ENCODE measurements at places on chromosomes 7 and 10.
A peak's percentile ranks its signal among the peaks of the same experiment; 100 is the strongest.

- DNase-seq, result no peak
Observed at GRCh38 chr10:30028738-30029030, 30.7 kb downstream of the JCAD start.

DNA sequence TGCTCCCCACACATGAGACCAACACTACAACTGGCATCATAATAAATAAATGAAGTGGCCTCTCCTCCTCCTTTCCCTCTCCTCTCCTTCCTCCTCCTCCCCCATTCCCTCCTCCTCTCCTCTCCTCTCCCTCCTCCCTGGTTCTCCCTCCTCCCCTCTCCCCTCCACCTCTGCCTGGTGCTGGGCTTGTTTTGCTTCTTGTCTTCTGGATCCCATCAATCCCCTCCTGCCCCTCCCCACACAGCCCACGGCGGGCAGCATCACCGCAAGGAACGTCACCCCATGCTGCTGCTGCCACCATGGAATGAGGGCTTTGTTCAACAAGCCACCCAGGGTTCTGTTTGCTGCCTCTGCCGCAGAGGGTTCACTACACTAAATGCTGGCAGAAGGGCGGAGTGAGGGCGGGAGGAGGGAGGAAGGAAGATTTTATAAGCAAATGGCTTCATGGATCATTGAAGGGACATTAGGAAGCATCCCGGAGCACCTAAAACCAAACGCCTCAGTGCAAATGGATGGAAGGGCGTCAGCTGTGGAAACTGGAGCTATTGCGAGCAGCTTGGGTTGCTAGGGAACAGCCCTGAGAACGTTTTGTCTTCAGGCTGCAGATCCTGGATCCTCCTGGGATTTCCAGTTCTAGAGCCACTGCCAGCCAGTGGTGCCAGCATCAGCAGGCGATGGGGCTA is 379.7 kb upstream of the ZMIZ1 start:
- DNase-seq, result no peak

DNA sequence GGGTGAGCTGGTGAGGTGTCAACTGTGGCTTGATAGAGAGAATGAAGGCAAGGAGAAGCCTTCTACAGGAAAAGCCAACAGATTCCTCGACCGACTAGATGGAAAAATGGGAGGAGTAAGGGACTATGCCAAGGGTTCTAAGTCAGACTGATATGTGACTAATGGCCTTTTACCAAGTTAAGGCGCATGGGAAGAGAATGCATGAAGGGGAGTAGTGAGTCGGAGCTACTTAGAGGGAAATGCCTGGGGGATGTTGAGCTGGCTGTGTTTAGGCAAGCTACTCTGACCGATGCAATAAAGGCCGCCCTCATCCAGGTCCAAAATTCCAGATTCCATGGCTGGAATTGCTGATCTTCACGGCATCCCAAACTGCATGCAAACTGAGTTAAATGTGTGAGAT is 48.2 kb downstream of the APBB1IP start:
- DNase-seq, result no peak

- no peak for DNase-seq
Observed at GRCh38 chr7:75914169-75914654, 743 bp upstream of the POR start.

DNA sequence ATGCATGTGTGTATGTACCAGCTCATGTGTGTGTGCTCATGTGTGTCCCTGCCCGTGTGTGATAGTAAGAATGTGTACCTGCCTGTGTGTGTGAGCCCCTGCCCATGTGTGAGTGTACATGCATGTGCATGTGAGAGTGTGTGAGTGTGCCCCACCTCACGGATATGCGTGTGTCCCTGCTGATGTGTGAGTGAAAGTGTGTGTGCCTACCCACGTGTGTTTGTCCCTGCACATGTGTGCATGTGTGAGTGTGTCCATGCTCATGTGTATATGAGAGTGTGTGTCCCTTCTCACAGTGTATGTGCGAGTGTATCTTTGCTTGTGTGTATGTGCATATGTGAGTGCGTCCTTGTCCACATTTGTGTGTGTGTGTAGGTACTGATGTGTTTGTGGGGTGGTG is 69.6 kb downstream of the CDH23 start:
- DNase-seq, result no peak

GRCh38 chr10:33780961-33781360 is 446.5 kb upstream of the NRP1 start:
- no peak for DNase-seq

- DNase-seq, result no peak
Observed at GRCh38 chr10:86372119-86372783, 5.7 kb upstream of the GRID1 start.

- DNase-seq, result peak; percentile 80
Observed at GRCh38 chr7:26293569-26294308, 2.1 kb downstream of the SNX10 start.

- DNase-seq, result no peak
Observed at GRCh38 chr10:34731885-34732701, 83.0 kb downstream of the PARD3 start.

DNA sequence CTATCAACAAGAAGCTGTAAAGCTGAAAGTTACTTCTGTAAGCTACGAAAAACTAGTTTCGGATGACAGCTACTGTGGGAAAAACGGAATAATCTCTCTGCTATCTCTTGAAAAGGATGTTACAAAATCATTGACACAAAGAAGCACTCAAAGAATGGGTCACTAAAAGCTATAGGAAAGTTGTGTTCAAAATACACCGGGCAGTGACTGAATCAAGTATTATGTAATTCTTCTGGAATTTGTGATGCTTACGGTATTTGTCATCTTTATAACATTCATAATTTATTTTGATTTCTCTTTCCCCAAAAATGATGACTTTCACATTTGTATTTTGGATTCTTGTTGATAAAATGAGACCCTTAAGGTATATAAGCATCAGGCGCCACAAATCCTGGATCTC is 112.1 kb upstream of the KLF6 start:
- DNase-seq, result no peak

GRCh38 chr7:1210321-1210978 is 22.2 kb upstream of the UNCX start:
- DNase-seq, result no peak

DNA sequence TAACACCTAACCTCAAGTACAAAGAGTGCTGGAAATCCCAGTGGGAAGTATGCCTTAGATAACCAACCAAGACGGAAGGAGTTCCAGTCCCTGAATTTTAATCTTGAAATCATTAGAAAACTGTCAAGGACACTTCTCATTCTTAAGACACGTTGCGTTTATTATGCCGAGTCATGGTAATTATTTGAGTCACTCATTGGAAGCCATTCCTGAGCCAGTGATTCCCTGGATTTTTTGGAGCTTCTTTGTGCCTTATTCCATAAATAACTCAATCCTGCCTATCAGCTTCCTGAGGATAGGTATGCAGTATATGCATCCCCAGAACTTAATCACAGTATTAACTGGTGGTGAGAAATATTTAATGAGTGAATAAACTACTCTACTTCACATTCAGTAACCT is 77.4 kb downstream of the PPP1R17 start:
- DNase-seq, result no peak

GRCh38 chr7:6622134-6622710 is 6.8 kb downstream of the ZNF853 start:
- DNase-seq, result no peak

DNA sequence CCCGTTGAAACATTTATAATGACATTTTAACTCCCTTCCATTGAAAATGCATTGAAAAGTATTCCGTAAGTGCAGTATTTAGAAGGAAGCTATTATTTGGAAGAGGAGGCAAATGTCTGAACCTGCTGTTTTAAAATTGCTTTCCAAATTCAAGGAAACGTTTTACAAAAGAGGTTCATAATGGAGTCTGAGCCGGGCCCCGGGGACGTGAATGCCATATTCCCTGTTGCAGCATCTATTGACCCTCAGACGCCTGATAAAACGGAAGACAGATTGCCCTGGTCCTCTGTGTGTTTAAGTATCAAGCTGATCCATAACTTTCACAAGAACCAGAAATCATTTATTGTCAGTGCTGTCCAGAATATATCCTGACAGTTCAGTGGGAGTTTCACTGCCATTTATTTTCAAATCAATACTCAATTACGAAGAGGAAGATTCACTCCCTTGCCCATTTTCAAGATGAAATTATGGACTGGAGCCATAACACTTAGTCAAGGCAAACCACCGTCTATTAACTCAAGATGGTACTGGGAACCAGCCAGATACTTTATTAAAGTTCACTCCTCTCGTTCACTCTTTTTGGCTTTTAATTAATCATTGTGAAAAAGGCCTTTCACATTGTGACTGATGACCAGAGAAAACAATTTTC is 435.7 kb upstream of the PFKP start:
- DNase-seq, result no peak

- DNase-seq, result no peak
Observed at GRCh38 chr7:79157281-79157680, 296.2 kb downstream of the MAGI2 start.

GRCh38 chr7:131112431-131112830 is 215.2 kb upstream of the MKLN1 start:
- DNase-seq, result no peak

GRCh38 chr7:7563813-7564212 is 2.9 kb upstream of the MIOS start:
- no peak for DNase-seq

- DNase-seq, result no peak
Observed at GRCh38 chr7:116516324-116516723, 8.5 kb upstream of the CAV1 start.

DNA sequence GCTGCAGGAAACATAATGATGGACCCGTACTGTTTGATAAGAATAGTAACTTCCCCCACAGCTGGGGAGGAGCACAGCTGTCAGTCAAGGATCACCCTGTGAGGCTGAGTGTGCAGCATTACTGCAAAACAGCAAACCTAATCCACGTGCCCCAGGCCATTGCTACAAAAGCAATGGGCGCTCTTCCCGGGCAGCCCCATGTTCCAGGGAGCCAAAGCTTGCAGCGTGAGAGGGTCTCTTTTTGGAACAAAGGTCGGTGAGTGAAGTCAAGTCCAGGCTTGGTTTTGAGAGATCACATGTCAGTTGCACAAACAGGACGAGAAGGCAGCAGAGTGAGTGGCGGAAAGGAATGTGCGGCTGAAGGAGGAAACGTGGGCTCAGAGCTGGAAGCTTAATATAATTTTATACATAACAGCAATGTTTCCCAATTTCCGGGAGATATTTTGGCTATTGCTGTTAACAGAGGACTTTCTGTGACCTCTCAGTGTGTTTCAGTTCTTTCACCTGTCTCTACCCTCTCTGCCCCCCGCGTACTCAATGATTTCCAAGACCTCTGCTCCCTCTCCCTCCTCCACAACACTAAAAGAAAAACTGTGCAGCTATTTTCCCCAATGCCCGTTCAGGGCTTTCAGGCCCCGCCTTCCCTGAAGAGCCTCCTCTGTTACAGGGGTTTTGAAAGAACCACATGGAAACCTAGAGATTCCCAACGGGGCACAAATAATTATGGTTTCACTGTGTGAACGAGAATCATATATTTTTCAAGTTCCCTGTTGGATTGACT is 128.9 kb downstream of the MTPAP start:
- no peak for DNase-seq

GRCh38 chr10:106242301-106242700 is 922.2 kb downstream of the SORCS1 start:
- no peak for DNase-seq

DNA sequence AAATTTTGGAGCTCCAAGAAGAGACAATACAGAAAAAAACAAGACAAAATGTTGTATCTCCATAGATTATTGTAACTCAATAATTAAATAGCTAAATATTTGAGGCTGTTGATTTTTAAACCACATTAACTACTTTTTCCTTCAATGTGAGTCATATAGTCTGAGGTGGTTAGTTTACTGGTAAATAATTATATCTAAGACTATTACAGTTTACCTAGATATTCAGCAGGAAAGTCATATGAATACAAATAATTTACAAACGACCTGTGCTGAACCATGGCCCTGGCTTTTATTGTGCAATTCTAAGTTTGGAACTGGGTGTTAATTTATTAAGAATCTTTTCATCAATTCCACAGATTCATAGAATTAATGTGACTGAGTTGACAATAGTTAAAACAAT is 22.2 kb downstream of the CREB5 start:
- DNase-seq, result no peak

GRCh38 chr7:155226261-155227003 is 71.2 kb upstream of the INSIG1 start:
- DNase-seq, result no peak

DNA sequence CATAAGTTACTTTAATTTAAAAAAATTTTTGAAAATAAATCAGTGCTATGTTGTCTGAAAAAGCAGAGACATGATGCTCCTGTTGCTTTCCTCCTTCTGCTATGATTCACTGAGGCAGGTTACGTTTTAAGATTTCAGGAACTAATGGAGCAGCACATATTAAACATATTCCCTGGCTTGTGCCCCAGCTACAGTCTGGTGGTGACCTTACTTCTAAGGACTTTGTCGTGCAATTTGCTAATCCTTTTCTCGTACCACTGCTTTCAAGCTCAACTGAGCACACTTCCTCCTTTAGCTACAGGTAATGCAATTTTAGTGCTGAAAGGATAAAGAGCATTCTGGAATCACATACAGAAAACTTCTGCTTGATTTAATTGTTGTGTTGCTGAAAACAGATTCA is 16.2 kb upstream of the PRR15 start:
- DNase-seq, result no peak

DNA sequence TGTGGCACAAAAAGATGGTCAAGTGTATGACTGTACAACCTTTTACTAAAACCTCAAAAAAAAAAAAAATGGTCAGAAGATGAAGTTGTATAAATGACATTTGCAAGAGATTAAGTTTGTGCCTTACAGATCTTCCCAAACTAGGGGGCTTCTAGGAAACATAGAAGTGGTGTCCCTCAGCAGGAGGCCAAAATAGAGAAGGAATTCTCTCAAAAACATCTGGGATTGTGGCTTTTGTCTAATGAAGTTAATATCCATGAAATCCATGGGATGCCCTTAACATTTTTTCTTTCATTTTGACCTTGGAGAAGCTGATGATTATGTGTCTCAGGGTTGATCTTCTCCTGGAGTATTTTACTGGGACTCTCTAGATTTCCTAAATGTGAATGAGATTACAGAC is 62.2 kb downstream of the CASD1 start:
- DNase-seq, result no peak

- DNase-seq, result no peak
Observed at GRCh38 chr10:104937567-104937966, 296.5 kb downstream of the SORCS3 start.

- no peak for DNase-seq
Observed at GRCh38 chr7:91789558-91789957, 90.9 kb downstream of the MTERF1 start.

- no peak for DNase-seq
Observed at GRCh38 chr7:20459419-20459818, 128.7 kb downstream of the ITGB8 start.
